RPMI8226 (cell line): ENCODE measurements at places on chromosomes 16 and 17.

GRCh38 chr17:47279062-47279801 is 25.6 kb downstream of the ITGB3 start:
- peak; percentile 86 for DNase-seq

- DNase-seq: no peak
These were observed 194.3 kb downstream of the CCDC182 start for GRCh38 chr17:57550668-57551315.

GRCh38 chr16:64292161-64292560 is 829.7 kb downstream of the CDH11 start:
- DNase-seq: no peak

GRCh38 chr16:90026135-90026534 is 6.9 kb upstream of the DBNDD1 start:
- DNase-seq: peak; percentile 18

DNA sequence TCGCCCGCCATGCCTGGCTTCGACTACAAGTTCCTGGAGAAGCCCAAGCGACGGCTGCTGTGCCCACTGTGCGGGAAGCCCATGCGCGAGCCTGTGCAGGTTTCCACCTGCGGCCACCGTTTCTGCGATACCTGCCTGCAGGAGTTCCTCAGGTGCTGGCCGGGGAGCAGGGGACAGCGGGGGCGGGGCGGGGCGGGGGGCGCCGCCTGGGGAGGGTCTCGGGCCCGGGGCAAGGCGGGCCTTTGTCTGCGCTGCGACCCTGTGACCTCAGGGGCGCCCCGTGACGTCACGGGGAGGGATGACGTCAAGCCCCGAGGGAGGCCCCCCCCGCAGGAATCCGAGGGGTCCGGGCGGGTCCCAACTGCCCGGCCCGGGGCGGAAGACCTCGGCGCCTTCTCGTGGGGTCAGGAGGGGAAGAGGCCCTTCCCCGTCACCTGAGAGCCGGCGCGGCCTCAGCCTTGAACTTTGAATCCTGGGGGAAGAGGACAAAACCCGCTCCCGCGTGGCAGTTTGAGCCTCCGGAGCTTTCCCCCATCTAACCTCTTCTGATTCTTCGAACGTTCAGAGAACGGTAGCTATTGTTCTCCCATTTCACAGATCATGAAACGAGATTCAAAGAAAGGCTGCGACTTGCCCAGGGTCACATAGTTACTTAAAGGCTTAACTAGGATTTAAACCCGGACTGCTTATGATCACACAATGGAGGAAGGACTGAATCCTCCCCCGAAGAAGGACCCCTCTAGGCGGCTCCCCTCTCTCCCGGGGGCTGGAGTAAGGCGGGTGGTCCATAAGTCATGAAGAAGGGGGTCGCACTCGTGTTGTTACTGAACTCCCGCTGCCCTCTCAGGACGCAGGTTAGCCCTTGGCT is 527 bp downstream of the TRAF4 start:
- peak; percentile 63 for DNase-seq

DNA sequence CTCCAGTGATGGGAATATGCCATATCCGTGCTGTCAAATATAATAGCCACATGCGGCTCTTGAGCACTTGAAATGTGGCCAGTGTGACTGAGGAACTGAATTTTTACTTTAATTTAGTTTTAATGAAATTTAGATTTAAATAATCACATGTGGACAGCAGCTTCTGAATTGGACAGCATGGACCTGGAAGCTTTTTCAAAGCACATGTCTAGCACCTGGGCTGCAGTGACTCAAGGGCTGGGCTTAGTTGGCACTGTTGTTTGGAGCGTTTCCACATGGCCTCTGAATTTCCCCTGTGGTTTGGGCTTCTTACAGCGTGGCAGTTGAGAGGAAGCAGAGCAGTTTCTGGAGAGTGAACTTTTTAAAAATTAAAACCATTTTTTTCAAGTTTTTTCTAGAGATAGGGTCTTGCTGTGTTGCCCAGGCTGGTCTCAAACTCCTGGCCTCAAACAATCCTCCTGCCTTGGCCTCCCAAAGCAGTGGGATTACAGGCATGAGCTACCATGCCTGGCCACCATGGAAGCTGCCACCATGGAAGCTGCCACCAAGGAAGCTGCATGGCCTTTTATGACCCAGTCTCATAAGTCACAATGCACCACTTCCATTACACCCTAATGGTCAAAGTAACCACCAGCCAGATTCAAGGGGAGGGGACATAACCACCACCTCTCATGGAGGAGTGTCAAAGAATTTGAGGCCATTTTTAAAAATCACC is 6.7 kb upstream of the TOB1 start:
- peak; percentile 71 for DNase-seq

DNA sequence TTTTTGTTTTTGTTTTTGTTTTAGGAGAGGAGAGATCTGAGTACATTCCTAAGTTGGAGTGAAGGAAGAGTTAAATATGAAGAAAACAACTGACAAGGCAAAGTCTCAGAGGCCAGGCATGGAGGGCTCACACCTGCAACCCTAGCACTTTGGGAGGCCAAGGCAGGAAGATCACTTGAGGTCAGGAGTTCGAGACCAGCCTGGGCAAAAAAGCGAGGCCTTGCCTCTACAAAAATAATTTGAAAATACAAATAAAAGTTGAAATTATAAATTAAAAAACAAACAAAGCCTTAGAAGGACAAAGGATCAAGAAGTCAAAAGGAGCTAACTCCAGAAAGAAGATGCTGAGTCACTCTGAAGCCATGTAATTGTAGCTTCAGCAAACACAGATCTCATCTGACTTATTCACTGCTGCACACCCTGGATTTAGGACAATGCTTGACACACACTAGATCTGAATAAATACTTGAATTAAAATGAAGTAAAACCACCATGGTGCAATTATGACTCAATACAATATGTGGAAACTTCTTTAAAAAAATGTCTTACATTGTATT is 9.1 kb downstream of the CEP20 start:
- DNase-seq: no peak

DNA sequence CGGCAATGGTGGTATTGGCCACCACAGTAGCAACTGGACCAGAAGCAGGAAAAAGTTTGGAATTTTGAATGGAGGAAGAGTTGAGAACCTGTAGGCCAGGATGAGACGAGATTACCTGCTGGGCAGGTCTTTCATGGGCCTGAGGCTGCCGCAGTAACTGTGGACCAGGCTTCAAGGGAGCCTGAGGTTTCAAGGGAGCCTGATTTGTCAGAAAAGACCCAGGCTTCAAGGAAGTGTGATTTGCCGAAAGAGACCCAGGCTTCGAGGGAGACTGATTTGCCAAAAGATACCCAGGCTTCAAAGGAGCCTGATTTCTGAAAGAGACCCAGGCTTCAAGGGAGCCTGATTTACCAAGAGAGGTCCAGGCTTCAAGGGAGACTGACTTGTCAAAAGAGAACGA is 66.6 kb upstream of the ARL4D start:
- DNase-seq: no peak

- no peak for DNase-seq
These were observed 7.0 kb downstream of the CBLN1 start for GRCh38 chr16:49274591-49274990.

- no peak for DNase-seq
These were observed 35.2 kb upstream of the GOSR2 start for GRCh38 chr17:46887717-46888116.

GRCh38 chr17:6279659-6280058 is 155.3 kb downstream of the AIPL1 start:
- DNase-seq: peak; percentile 69

DNA sequence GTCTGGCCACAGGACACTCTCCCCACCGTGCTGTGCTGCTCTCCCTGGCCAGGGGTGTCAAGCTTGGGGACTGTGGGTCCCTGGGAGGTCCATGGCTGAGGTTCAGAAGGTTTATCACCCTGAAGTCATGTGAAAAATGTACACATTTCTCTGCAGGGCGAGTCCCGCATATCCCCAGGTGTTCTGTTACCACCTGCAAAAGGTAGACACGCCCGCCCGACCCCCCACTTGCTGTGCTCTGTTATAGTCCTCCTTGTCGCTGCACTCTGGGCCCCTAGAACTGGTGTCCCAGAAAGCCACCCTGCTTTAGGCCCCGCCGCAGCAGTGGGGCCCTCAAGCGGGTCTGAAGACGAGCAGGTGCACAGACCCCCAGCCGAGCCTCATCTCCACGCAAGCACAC is 11.8 kb downstream of the JPT2 start:
- no peak for DNase-seq

- no peak for DNase-seq
These were observed 30.5 kb downstream of the NSMCE1 start for GRCh38 chr16:27238016-27238587.

DNA sequence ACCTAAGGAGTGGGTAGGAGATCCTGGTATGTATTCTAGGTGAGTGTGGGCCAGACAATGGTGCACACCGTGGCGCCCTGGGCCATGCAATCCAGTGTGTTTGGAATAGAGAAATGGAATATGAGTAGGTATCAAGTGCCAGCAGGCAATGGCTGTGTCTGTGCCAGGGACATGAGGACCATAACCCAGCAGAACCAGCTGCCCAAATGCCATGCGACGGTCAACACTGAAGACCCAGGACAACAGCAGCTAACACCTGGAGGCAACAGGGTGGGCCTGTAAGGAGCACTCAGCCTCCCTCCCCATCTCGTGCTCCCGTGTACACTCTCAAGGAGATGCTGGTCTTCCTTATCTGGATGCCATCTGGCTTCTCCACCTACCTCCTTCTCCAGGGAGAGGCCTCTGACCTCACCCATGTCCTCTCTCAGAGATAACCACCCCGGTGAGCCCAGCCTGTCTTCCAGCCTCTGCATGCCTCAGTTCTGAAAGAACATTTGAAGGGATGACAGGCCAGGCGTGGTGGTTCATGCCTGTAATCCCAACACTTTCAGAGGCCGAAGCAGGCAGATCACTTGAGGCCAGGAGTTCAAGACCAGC is 750 bp upstream of the GSDMB start:
- no peak for DNase-seq

GRCh38 chr17:31882571-31882970 is 18.9 kb downstream of the UTP6 start:
- DNase-seq: no peak

DNA sequence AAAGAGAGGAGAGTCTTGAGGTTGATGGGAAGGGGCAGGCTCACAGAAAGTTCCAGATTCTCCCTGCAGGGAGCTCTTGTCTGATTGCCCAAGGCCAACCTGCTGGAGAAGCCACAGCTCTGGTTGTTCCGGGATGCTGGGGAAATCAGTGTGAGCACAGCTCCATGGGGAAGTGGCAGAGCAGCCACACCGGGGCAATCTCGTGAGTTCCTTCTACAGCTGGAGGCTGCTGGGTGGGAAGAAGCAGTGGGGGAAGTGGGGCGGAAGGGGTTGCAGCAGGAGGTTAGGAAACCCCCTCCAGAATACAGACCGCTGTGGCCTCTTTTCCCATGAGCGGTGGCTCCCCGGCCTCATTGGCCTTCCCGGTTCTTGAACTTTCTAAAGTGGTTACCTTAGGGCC is 34.0 kb downstream of the KIAA0513 start:
- DNase-seq: no peak

GRCh38 chr16:84461029-84461412 is 43.4 kb downstream of the MEAK7 start:
- DNase-seq: no peak

GRCh38 chr16:81283044-81283443 is 31.7 kb upstream of the GAN start:
- no peak for DNase-seq

GRCh38 chr16:1002399-1003166 is 21.0 kb downstream of the SOX8 start:
- DNase-seq: peak; percentile 87

DNA sequence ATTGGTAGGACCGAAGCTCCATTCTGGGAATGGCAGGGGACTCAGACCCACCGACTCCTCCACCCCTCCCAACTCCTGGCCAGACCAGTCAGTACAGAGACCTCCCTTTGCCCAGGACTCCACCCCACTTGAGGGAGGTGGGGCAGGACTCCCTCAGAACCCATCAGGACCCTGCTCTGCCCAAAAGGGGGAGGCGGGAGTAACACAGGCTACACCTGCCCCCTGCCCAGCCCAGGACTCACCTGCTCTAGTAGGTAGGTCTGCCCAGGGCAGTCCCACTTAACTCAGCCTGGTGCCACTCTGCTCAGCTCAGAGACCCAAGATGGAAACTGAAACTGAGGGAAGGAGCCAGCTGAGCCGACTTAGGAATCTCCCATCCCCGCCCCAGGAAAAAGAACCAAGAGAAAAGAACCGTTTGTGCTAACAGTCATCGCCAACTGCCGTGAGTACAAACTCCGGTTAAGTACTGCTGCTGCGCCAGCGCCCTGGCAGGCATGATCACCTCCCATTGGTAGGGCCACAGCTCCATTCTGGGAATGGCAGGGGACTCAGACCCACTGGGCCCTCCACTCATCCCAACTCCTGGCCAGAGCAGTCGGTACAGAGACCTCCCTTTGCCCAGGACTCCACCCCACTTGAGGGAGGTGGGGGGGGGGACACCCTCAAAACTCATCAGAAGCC is 503 bp downstream of the DHX58 start:
- DNase-seq: peak; percentile 33

- DNase-seq: no peak
These were observed 37.4 kb downstream of the RHBDL3 start for GRCh38 chr17:32302860-32303649.

- no peak for DNase-seq
These were observed 431.2 kb downstream of the SLC39A11 start for GRCh38 chr17:72661116-72661944.

- no peak for DNase-seq
These were observed 249.0 kb downstream of the BCAS3 start for GRCh38 chr17:60926466-60927183.

GRCh38 chr16:52078716-52079655 is 468.0 kb downstream of the TOX3 start:
- no peak for DNase-seq

DNA sequence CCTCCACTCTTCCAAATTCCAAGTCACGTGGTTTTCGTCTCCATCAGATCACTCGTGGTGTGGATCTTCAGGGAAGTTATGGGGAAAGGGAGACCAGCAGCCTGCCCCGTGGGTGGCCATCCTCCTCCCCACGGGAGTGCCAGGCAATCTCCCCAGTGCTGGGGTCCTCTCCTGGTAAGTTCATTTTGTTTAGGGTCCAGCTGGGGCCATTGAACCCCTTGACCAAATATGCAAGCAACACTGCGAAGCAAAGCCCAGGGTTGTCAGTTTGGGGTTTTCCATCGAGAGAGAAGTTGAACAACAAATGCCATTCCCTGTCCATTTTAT is 4.1 kb upstream of the LCMT1 start:
- DNase-seq: no peak

DNA sequence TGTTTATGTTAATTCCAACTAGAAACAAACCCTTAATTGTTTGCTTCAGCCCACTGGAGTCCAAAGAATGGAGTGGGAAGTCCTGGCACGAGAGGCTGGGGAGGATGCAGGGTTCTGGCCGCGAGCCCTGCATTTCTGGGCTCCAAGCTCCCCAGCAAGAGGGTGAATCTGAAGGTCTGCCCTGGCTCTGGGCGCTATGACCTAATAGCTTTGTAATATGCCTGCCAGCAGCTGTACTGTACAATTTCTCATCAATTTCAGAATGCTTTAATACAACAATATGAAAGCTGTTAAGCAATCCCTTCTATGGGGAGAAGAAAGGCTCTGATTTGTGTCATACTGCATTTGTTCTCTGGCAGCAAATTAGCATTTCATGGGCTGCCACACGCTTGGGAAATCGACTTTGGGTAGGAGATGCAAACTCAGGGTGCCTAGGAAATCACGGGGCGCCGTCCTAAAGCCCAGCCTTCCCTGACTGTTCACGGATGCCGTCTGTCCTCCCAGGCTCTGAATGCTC is 43.8 kb downstream of the NDEL1 start:
- DNase-seq: no peak

GRCh38 chr16:16036359-16036792 is 87.0 kb downstream of the ABCC1 start:
- DNase-seq: no peak

- DNase-seq: peak; percentile 54
These were observed 2126.0 kb downstream of the TP53TG3F start for GRCh38 chr16:35585411-35585810.
